ENCODE measurements at places on chromosomes 6 and 20. TPM values are rescaled to one million over a fixed set of nuclear protein-coding genes. Genes with fewer than 3 reads are reported as not detected.

RPS6KA2 gene
- total RNA-seq = 160 TPM

METTL24 gene
- total RNA-seq = 3.6 TPM

DNA sequence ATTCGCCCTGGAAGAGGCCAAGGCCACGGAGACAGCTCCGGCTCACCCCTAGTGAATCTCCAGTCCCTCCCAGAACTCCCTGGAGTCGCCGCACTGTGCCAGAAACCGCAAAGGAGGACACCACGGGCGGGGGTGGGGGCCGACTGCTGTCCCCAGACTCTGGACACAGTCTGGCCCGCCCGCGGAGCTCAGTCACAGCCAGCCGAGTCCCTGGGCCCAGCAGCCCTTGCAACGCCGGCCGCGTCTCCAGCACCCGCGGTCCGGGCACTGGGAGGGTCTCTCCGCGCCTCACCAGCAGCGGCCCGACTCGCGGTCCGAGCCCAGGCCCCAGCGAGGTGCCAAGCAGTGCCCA lies 518 bp downstream of the PEX6 start:
- peak overlapping the region; percentile 95 for H3K4me3 ChIP-seq
- peaks cover 11% of the 10 kb centered on the region for H3K4me1 ChIP-seq
- H3K27ac ChIP-seq = peak overlapping the region; percentile 93
- no peak for DNase-seq
- H3K36me3 ChIP-seq = peaks cover 8% of the 10 kb centered on the region
- H3K27me3 ChIP-seq = no peaks in the 10 kb centered on the region

DNA sequence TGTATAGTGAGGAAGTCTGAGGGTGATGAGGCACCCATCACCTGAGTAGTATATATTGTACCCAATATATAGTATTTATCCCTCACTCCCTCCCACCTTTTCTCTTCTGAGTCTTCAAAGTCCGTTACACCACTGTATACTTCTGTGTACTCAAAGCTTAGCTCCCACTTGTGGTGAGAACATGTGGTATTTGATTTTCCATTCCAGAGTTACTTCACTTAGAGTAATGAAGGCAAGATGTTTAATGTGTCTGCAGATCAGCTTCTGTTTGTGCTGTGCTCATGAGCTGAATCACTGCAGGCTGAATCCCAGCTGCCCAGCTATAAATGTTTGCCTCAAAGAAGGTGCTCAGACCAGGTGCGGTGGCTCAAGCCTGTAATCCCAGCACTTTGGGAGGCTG lies 139.3 kb upstream of the FOXA2 start:
- H3K27me3 ChIP-seq = no peaks in the 10 kb centered on the region
- H3K36me3 ChIP-seq = no peaks in the 10 kb centered on the region

DNA sequence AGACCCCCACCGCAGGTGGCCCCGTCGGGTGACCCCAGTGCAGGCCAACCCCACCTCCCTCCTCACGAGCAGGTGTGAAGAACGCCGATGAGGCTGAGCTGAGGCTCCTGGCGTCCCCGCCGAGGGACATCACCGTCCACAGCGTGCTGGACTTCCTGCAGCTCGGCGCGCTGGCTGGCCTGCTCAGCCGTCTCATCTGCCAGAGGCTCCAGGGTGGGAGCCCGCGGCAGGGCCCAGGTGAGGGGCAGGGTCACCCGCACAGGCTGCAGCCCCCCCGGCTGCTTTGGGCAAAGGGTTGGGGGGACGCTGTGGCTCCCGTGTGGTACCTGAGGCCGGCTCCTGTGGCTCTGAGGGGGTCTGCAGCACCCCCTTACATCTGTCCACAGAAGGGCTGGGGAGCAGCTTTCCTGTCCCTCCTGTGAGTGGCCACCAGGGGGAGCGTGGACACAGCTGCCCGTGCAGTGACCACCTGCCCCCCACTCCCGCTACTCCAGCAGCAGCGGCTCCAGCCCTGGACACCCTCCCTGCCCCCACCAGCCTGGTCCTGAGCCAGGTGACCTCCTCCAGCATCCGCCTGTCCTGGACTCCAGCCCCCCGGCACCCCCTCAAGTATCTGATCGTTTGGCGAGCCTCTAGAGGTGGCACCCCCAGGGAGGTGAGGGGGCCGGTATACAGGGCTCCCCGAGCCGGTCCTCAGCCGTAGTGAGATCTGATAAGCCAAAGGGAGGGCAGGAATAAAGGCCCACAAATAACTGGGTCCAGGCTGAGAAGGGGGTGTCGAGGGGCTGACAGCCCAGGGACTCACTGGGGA lies 16.5 kb downstream of the COL20A1 start:
- no peak overlapping the region for H3K27ac ChIP-seq
- H3K4me3 ChIP-seq = no peak overlapping the region

GRCh38 chr6:167013067-167013466 lies 13.9 kb downstream of the CEP43 start:
- H3K36me3 ChIP-seq = peaks cover 50% of the 10 kb centered on the region
- no peak overlapping the region for H3K27ac ChIP-seq
- no peak overlapping the region for H3K4me3 ChIP-seq
- DNase-seq = no peak
- no peaks in the 10 kb centered on the region for H3K4me1 ChIP-seq

GRCh38 chr6:170113141-170113540 lies 177.7 kb downstream of the DLL1 start:
- no peaks in the 10 kb centered on the region for H3K36me3 ChIP-seq
- peaks cover 5% of the 10 kb centered on the region for H3K27me3 ChIP-seq
- DNase-seq = no peak
- H3K27ac ChIP-seq = no peak overlapping the region

GRCh38 chr6:153003366-153003690 lies 819 bp upstream of the MTRF1L start:
- peak overlapping the region; percentile 71 for H3K4me3 ChIP-seq
- peak overlapping the region; percentile 89 for H3K27ac ChIP-seq
- no peaks in the 10 kb centered on the region for H3K27me3 ChIP-seq
- H3K4me1 ChIP-seq = peaks cover 32% of the 10 kb centered on the region
